ENCODE measurements at places on chromosomes 3 and 15.

- peak; percentile 29 for DNase-seq
Measured at GRCh38 chr3:9500108-9501050, 53.2 kb downstream of the LHFPL4 start.

- DNase-seq: no peak
Measured at GRCh38 chr3:14047841-14048240, 76.8 kb downstream of the CHCHD4 start.

- DNase-seq: no peak
Measured at GRCh38 chr3:94137377-94137776, 74.5 kb downstream of the NSUN3 start.

DNA sequence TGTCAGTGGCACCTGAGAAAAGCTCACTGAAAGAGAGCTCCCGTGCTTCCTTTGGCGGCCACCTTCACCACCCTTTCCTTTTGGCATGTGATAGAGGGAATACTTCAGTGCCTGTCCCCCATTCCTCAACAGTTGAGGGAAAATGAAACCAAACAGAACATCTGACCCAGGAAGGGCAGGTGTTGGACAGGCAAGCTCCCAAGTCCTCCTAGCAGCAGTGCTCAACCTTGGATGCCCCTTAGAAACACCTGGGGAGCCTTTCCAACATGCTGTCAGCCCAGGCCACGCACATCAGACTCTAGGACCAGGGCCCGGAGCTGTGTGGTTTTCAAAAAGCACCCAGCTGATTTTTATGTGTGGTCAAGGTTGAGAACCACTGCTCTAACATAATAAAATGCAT, 22.4 kb downstream of the LDHAL6B start:
- DNase-seq: no peak

GRCh38 chr15:58369261-58369701, 62.5 kb upstream of the LIPC start:
- DNase-seq: no peak

DNA sequence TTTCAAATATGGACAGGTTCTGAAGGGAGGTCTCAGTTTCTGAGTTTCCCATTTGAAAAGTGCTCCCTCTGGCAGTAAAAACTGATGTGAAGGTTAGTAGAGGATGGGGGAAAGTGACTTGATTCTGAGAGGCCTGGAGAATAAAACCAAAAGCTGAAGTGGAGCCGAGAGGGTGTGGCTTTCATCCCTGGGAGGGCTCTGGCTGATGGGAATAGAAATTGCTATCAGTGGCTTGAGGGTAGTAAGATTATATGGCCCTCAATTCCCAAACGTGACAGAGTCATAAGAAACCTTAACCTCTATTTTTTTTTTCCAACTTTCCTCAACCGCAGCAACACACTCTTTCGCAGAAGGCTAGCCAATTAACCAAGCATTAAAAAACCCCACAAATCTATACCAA, 185.9 kb downstream of the MEIS2 start:
- DNase-seq: no peak

GRCh38 chr3:139732729-139733128, 55.0 kb upstream of the NMNAT3 start:
- DNase-seq: peak; percentile 36

GRCh38 chr15:91548549-91548948, 305.0 kb upstream of the SLCO3A1 start:
- DNase-seq: no peak

GRCh38 chr3:37463163-37463562, 288.8 kb upstream of the LRRFIP2 start:
- DNase-seq: no peak

- no peak for DNase-seq
Measured at GRCh38 chr3:13235897-13236296, 162.7 kb upstream of the IQSEC1 start.

DNA sequence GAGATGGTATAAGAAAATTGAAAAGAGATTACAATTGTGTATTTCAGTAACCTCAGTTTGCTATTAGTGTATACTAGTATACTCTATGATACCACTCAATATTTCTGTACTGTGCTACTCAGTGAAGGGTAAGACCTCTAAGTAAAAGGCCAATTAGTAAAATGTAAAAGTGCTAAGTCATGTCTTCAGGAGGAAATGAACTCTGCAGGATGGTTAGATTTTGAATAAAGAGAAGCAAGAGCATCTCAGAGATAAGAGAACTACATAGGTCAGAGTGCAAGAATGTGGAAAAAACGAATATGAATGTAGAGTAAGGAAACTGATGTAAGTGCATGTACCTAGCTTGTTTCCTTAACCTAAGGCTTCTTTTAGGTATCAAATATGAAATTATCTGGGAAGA, 796.6 kb upstream of the GBE1 start:
- DNase-seq: no peak

DNA sequence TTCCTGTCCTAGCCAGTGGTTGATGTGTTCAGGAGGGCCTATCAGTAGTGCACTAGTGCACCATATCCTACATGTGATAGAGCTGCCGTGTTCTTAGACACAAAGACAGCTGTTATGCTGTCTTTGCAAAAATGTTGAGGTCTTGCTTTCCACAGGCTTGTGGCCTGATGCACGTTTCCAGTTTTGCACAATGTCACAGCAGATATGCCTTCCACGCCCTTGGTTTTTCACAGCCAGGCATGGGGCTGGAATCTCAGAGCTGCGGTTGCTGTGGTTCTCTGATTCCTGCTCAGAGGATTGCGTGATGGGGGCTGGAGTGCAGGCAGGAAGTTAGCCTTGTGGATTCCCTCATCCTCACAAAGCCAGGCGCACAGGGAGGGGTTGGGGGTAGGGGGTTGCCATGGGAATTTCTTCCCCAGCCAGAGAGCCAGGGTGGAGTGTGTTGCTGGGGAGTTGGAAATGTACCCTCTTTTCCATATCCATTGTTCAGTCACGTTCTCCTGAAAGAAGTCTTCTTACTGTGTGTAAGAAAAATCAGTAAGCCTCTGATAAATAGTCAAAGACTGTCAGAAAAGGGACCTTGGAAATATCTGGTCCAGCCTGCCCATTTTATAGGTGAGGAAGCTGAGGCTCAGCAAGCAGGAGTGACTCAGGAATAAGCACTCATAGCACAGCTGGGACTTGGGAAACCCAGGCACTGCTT, 79.4 kb downstream of the SMAD3 start:
- DNase-seq: no peak

- no peak for DNase-seq
Measured at GRCh38 chr3:155554777-155555451, 190.0 kb downstream of the PLCH1 start.

- DNase-seq: no peak
Measured at GRCh38 chr3:182527745-182528144, 265.6 kb upstream of the ATP11B start.

DNA sequence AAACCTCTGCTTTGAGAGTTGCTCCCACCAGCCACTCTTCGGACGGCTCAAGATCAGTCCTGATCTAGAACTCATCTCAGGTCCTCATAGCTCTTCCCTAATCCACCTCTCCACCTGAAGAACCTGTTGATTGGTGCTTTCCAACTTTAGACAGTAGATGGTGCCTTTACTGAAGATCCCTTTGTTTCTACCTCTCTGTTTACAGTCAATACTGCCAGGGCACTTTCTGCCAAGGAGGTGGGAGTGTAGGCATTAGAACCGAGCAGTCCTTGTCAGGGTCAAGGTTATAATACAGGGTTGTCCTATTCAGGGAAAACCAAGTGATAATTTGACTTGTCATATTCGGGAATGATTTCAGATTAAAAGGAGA, 1.2 kb downstream of the CGNL1 start:
- no peak for DNase-seq

DNA sequence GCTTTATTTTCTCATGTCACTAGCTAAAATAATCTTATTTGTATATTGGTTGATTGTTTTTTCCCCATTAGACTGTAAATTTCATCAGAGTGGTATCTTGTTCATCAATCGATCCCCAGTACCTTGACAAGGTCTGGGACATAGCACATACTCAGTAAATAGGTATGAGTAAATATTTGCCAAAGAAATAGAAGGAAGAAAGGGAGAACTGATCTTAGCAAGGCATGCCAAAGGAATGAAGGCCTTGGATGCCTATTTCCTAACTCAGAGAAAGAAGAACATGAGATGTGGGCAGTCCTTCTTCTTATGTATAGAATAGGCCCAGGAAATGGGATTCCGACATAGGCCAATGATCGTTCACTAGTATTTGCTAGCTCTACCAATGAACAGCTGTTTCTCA, 54.7 kb downstream of the ISL2 start:
- DNase-seq: no peak

DNA sequence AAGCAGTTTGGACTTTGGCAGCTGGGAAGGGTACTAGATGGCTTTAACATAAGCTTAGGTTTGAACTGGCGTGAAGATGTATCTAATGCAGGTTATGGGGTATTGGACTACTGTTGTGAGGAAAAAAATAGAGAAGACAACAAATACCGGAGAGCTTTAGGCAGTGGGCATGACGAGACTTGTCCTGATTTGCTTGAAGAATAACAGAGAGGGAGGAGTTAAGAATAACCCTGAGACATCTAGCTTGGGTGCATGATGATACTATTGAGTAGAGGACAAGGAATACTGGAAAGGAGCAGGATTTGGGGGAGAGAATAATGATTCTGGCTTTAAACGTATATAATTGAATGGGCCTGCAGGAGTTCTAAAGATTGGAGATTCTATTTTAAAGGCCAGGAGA, 249.5 kb upstream of the AZI2 start:
- no peak for DNase-seq

DNA sequence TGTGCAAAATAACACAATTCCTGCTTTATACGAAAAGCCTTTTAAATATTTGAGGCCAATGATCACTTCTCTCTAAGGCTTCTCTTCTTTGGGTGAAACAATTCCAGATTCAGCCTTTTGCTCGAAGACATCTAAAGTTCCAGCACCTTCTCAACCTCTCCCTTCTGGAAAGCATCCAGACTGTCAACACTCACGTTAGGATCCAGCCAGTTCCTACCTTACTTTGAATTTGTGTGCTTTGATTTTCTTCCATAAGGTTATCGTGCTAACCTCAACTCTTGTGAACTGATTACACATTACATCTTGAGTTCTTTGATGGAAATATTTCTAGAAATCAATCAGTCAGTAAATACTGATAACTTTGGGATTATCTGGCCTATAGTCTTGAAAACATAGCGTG, 125.3 kb upstream of the ETV5 start:
- no peak for DNase-seq

GRCh38 chr3:195159814-195160165, 111.2 kb downstream of the XXYLT1 start:
- no peak for DNase-seq

DNA sequence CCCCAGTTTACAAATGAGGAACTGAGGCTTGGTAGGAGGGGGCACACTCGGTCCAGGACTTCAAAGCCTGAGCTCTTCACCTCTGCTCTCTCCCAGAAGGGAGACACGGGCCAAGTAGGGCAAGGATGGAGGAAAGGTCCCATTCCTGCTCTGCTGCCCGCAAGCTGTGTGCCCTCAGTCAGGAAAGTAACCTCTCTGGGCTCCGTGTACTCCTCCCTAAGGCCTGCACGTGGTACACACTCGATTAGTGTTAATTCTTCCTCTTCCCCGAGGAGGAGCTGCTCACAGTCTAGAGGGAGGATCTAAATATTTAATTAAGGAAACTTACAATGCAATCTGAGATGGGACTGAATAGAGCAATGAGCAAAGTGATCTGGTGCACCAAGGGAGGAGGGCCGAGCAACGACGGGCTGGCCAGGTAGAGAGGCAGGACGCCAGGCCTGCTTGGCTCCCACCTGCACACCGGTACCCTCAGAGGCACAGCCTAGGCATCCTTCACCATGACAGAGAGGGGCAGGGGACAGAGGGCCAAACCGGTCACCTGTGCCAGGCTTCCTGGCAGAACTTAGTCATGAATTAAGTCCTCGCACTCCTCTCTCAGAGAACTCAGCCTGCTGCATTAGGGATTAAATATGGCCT, 47.2 kb upstream of the IQSEC1 start:
- no peak for DNase-seq

DNA sequence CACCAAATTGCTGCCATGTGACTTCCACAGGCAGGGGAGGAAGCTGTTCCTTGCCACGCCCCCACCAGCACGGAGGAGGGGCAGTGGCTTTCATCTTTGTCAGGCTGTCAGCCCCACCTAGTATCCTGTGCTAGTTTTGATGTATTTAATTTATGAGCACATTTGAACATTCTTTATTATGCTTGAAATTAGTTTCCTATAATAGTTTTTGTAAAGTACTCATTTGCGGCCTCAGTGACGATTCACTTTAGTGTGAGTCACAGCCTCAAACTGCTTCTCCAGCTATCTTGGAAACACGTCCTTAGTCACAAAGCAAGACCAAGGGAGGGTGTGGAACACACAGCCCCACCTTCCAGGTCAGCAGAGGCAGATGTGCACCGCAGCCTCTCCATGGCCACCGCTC, 239.9 kb upstream of the ATP10A start:
- no peak for DNase-seq

DNA sequence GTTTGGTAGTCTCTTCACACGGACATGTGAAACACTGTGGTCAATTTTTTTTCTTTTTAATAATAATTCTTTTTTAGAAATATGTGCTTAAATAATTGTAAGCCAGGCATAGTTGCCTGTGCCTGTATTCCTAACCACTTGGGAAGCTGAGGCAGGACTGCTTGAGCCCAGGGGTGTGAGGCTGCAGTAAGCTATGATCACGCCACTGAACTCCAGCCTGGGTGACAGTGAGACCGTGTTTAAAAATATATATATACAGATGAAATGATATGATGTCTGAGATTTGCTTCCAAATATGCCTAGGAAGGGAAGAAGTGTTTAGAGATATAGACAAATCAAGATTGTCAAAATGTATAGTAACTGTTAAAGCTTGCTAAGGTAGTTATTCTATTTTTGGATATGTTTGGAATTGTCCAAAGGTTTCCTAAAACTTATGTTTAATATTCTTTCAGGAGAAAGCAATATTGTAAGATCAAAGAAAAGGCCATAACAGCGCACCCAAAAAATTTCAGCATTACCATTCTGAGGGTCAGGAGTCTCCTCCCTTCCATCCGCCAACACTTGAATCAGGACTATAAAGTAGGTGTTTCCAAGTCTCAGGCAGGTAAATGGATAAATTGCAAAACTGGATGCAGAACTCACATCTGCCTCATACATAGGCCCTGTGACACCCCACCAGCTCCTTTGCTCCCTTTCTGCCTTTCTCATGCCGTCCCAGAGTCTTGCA, 532 bp upstream of the SELENOT start:
- DNase-seq: no peak

DNA sequence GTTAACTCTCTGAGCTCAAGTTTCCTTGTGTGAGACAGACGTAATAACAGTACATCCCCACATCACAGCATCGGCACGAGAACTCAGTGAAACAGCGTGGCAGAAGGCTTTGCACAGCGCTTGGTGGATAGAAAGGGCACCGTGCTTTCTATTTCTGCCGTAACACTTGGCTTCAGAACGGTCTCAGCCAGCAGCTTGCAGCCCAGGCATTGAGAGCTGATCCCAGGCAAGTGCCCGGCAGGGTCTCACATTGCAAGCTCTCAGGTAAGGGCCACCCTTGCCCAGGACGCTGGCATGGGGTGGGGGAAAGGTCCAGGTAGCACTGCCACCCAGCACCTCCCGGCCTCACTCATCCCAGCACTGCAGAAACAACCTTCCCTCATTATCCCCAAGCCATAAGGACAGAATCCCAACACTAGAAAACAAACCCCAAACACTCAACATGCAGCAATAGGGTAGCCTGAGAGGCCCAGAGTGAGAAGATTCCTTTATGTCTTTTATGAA, 70.5 kb upstream of the ITGA11 start:
- DNase-seq: no peak
